CD4-positive, alpha-beta T cell (primary cell): ENCODE measurements at places on chromosomes 2 and 18.

DNA sequence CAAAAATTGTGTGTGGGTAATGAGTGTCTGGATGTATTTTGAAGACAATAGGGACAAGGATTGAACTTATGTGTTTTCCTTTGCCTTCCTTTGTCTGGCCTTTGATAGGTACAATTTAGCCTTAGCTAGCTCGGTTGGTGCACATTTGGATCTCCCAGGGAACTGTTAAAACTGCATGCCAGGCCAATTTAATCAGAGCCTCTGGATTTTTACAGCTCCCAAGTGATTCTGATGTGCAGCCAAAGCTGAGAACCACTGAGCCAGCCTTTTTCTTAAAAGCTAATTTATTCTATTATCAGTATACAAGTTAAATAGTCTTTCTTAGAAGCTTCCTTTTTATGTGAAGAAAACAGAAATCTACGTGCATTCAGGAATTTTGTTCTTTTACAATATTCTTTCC is 25.0 kb downstream of the PLEK start:
- DNase-seq, result no peak

GRCh38 chr2:109607766-109608165 is 6.0 kb downstream of the SEPTIN10 start:
- DNase-seq, result no peak

DNA sequence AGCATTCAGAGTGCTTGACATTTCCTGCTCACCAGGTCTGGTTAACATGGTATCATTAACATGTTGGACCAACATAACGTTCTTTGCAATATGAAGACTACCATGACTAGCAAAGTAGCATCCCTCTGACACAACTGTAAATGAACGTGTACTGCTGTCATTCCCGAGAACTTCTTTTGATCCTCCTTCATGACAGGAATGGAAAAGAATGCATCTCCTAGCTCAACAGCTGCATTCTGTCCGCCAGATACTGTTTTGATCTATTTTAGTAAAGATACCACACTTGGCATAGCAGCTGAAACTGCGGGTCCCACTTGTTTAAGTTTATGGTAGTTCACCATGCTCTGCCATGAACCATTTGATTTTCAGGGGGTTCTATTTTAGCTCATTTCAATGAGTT is 144.2 kb upstream of the PARD3B start:
- DNase-seq, result no peak

GRCh38 chr2:18987592-18988073 is 370.8 kb downstream of the OSR1 start:
- DNase-seq, result no peak

DNA sequence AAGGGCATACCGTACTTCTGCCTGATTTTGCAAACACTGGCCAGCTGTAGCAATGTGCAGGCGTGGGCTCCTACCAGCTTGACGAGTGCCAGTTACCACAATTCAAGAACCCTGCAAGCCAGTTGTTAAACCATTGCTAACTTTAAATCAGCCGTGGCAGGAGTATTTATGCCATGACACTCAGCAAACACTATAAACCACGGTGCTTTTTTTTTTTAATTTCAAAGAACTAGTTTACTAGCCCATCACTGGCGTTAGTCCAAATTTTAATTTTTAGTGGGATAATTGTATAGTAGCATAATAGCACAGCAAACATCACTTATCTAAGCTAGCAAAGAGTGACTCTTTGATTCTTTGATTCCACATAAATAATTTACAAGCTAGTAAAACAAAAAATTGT is 111.1 kb downstream of the COL4A4 start:
- DNase-seq, result no peak

DNA sequence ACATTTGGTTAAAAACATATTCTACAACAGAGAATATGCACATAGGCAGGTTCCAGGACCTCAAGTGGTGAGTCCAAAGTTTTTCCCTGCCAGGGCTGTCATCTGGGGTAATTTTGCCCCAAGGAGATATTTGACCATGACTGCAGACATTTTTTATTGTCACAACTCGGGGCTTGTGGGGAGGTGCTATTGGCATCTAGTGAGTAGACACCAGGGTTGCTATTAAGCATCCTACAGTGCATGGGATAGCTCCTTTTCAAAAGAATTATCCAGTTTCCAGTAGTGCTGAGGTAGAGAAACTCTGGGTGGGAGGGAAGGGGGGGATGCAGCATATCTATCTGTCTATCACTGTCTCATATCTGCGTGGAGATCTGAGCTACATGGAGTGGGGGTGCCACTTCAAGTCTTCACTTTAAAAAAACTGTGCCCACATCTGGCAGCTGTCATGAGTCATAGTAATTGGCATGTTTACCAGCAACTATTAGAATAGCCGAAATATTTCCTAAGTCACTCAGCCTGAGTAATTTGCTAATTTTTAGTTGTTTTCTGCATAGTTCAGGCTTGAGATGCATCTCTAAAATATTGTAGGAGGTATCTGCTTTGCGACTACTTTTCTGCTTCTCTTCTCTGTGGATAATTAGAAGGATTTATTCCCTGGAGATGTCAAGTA is 254.0 kb upstream of the RBMS1 start:
- DNase-seq, result no peak

DNA sequence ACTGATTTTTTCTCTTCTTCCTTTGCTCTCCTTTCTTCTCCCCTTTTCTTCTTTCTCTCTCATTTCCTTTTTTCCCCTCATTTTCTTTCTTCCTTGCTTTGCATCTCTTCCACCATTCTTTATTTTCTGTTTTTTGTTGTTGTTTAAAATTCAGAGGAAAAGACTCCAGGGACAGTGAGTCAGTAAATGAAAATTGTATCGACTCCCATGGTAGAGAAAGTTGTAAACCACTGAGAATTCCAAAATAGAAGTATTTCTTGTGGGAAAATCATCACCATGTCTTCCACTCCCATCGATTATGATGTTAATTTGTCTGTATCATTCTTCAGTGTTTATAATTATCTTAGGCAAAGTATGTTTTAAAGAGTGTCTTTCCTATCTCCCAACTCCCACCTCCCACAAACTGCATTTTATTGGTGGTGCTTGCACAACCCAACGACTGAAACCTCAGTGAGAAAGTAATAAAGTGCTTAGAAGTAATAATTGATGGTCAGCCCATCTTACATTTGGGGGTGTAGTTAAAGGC is 134.3 kb downstream of the IRS1 start:
- no peak for DNase-seq

DNA sequence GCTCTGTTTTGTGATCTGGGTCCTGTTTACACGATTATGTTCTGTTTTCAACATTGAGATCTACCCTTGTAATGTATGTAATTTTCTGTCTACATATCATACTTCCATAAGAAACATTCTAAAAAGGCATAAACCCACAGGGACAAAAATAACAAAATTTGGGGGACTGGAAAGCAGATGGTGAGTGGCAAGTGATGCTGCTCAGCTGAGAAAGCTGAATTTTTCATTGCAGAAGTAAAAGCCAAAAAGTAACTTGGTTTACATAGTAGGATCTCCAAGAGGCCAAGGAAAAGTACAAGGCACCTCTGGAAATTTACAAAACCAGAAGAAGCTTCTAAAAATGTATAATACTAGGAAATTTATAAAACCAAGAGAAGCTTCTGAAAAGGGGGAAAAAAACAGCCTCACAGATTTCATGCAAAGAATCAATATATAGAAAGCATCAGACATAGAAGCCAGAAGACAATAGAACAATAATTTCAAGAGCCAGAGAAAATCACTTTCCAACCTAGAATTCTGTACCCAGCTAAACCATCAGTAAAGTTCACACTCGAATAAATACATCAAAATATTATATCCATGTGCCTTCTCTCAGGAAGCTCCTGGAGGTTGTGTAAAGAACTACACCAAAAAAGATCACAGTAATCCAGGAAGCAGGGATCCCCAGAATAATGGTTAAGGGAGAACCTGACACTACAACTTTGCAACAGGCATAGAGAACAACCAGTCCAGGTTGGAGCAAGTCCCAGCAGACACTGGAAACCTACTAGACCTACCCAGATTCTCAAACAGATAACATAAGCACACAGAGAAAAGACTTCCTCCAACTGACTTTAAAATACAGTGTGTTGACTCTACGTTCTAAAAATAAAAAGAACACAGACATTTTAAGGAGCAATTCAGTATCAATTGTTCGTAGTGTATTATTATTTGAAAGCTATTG is 401.7 kb upstream of the HS6ST1 start:
- no peak for DNase-seq

GRCh38 chr2:9212661-9213411 is 6.2 kb downstream of the ASAP2 start:
- no peak for DNase-seq

- DNase-seq, result no peak
These were observed 72.0 kb downstream of the DNER start for GRCh38 chr2:229642371-229642770.
